Mammary epithelial cell (primary cell): ENCODE measurements at places on chromosomes 16 and 17. TPM values are rescaled to one million over a fixed set of nuclear protein-coding genes. Genes with fewer than 3 reads are reported as not detected.

The NEUROD2 gene
- polyA plus RNA-seq: not detected

The KRT27 gene
- polyA plus RNA-seq: 0.03 TPM

GRCh38 chr17:80737106-80738019, 192.7 kb downstream of the RPTOR start:
- DNase-seq: no peak

- no peak for DNase-seq
Observed at GRCh38 chr17:7884581-7885366, 3.8 kb upstream of the CHD3 start.

DNA sequence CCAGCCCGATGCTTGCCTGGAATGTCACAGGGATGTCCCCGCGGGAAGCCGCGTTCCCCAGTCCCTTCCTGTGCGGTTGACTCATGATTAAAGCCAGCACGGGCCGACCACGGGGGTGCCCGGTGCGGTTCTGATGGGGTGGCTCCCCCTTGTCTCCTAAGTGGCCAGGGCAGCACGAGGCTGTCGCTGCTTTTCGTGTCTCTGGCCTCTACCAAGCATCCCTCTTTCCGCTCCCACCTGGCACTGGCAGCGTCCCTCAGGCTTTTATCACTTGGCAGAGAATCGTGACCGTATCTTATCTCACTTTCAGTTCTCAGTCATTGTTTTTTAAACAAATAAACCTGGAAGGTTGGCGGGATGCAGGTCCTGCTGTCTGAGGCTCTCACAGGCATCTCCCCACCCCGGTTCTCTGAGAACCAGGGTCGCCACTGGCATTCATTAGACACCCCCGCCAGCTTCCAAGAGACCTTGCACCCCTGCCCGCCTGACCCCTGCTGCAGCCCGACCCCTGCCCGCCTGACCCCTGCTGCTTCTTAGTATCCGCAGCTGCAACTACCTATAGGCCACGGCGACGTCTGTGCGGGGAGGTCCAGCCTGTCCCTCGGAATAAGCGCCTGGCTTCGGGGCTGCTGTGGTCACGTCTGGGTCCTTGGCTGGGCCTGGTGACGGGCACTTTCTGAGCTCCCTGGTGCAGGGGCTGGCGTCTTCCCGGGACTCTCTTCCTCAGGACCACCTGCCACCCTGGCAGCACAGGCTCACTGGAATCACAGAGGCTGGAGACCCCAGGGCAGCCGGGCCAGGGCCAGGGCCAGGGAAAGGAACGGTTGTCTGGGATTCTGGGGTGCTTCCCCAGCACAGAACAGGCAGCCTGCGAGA, 7.5 kb downstream of the C1QTNF8 start:
- DNase-seq: no peak

DNA sequence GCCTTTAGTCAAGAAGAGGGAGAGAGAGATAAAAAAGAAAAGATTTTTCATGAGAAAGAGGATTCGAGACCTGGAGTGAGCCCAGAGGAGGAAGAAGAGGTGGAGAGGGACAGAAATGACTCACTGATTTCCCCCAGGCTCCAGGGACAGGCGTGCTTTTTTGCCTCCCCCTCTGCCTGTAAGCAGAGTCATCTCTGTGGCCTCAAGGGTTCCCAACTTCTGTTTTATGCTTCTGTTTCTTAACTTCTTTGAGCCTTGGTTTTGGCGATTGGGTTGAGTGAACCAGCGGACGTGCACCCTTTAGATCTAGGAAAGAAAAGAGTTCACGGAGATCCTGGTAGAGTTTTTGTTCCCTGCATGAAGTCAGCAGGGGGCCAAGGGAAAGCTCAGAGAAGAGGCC, 147.9 kb upstream of the NOL11 start:
- no peak for DNase-seq

GRCh38 chr17:43864161-43864984, 17.4 kb downstream of the CD300LG start:
- DNase-seq: no peak

DNA sequence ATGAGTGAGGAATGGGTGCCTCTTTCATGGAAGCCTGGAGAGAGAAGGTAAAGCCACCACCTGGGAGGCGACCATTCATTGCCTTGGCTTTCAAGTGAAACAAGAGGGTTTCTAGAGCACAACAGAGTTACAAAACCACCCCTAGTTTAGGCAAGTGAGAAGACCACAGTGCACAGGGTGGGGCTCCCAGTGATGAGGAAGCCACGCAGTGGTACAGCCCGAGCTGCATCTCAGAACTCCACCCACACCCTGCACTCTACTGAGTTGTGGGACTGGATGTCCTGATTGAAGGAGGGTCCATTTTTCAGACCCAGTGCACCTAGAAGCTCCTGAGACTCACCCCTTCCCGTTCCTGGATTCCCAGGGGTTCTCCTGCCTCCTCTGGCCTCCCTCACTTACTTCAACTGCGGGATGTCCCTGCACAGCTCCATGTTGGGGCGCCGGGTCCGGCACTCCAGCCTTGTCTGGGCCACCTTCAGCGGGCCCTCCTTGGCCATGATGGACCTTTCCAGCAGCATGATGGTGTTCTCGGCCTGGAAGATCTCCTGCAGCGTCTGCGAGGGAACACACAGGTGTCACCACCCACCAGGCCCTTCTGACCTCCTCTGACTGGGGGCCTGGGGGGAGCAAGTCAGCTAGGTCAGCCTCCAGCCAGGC, 55.1 kb upstream of the EMP2 start:
- DNase-seq: no peak
